ENCODE measurements at places on chromosomes 1 and 21.
A peak's percentile ranks its signal among the peaks of the same experiment; 100 is the strongest.

GRCh38 chr1:19460535-19461219 lies 24.7 kb downstream of the CAPZB start:
- no peak for DNase-seq
- no peaks in the 10 kb centered on the region for H3K27me3 ChIP-seq
- H3K27ac ChIP-seq = no peak overlapping the region

DNA sequence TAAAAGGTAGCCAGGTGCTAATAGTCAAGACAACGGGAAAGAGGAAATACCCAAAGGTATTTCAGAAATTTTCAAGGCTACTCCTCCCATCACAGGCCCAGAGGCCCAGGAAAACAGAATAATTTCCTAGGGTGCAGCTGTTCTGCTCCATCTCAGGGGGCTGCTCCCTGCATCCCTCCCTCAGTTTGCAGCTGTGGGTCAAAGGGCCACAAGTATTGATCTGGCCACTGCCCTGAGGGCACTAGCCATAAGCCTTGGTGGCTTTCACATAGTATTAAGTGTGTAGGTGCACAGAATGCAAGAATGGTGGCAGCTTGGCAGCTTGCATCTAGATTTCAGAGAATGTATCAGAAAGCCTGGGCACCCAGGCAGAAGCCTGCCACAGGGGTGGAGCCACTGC lies 179.5 kb downstream of the TTLL7 start:
- H3K36me3 ChIP-seq = no peaks in the 10 kb centered on the region
- no peak for DNase-seq
- H3K4me3 ChIP-seq = no peak overlapping the region
- no peaks in the 10 kb centered on the region for H3K27me3 ChIP-seq
- no peak overlapping the region for H3K27ac ChIP-seq

GRCh38 chr1:191875994-191876393 lies 282.3 kb upstream of the RGS18 start:
- H3K4me1 ChIP-seq = no peaks in the 10 kb centered on the region
- no peaks in the 10 kb centered on the region for H3K36me3 ChIP-seq
- no peak overlapping the region for H3K27ac ChIP-seq
- H3K27me3 ChIP-seq = no peaks in the 10 kb centered on the region
- H3K4me3 ChIP-seq = no peak overlapping the region

DNA sequence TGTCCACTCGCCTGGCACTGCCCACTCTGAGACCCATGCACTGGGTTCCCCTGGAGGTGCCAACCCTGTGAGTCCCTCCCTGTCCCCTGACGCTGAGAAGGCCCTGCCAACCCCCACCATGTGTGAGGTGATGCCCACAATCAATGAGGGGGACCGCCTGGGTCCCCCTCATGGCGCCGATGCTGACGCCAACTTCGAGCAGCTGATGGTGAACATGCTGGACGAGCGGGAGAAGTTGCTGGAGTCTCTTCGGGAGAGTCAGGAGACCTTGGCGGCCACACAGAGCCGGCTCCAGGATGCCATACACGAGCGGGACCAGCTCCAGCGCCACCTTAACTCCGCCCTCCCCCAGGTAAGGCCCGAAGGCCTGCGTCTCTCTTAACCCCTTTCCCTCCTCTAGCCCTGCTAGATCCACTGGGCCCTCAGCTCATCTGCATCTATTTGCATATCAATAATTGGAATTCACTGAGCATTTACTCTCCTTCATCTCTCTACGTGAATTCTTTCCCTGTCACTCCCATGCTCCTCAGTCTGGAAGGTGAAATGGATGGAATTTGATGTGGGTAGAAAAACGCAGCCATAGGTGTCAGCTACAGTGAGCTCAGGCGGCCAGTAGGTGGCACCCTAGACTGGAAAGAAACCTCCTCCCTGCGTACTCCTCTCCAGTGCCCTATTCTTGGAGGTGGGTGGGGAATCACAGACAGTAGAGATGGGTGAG lies 12.8 kb downstream of the PPFIA4 start:
- peaks cover 18% of the 10 kb centered on the region for H3K4me1 ChIP-seq
- peaks cover 18% of the 10 kb centered on the region for H3K36me3 ChIP-seq
- H3K27ac ChIP-seq = no peak overlapping the region
- H3K4me3 ChIP-seq = no peak overlapping the region
- DNase-seq = peak; percentile 33

GRCh38 chr1:17509363-17509762 lies 30.1 kb upstream of the ARHGEF10L start:
- no peak for DNase-seq
- no peaks in the 10 kb centered on the region for H3K4me1 ChIP-seq

- DNase-seq = no peak
- H3K4me1 ChIP-seq = peaks cover 53% of the 10 kb centered on the region
- H3K27ac ChIP-seq = no peak overlapping the region
- no peaks in the 10 kb centered on the region for H3K27me3 ChIP-seq
- H3K36me3 ChIP-seq = peaks cover 50% of the 10 kb centered on the region
Measured at GRCh38 chr1:161162806-161163205, 3.4 kb upstream of the PPOX start.

GRCh38 chr1:21927533-21928237 lies 9.4 kb downstream of the HSPG2 start:
- H3K4me3 ChIP-seq = no peak overlapping the region
- peaks cover 51% of the 10 kb centered on the region for H3K4me1 ChIP-seq
- peaks cover 9% of the 10 kb centered on the region for H3K36me3 ChIP-seq
- DNase-seq = no peak

- H3K27ac ChIP-seq = no peak overlapping the region
- DNase-seq = no peak
- no peak overlapping the region for H3K4me3 ChIP-seq
- no peaks in the 10 kb centered on the region for H3K27me3 ChIP-seq
- H3K36me3 ChIP-seq = peaks cover 2% of the 10 kb centered on the region
- H3K4me1 ChIP-seq = no peaks in the 10 kb centered on the region
Measured at GRCh38 chr1:217482356-217483102, 148.4 kb downstream of the GPATCH2 start.

GRCh38 chr1:108779455-108779854 lies 33.0 kb downstream of the STXBP3 start:
- no peaks in the 10 kb centered on the region for H3K4me1 ChIP-seq
- H3K27me3 ChIP-seq = no peaks in the 10 kb centered on the region
- no peak overlapping the region for H3K4me3 ChIP-seq

DNA sequence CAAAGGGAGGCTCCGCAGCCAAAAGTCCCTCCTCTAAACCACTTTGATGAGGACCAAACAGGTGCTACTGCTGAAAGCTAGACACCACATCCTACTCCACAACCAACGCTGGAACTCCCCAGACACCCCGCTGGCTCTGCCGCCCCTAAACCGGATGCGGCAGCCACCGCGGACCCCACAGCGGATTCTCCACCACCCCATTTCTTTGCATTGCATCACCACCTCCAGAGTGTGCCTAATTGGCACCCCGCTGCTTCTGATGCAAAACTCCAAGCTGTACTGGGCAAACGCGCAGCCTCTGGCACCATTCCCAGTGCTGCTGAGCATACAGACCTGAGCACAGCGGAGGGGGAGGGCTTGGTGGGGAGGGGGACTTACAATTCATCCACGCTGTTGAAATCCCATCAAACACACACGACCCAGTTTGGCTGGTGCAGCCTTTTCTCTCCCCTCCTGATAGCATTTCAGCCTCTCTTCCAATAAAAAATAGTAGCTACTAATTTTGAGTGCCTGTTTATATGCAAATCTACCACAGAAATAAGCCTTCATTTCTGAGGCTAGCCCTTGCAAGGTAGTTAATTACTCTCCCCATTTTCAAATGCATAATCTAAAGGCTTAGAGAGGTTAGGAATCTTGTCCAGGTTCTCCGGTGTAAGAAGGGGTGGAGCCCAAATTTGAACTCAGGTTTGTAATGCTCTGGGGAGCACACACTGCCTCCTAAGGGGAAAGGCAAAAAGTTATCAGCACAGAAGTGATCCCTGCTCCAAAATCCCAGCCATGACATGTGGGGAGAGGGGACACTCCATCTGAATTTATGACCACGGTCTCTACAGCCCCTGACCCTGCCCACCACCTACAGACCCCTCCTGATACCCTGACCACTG lies 12.2 kb upstream of the RGS16 start:
- H3K4me1 ChIP-seq = peaks cover 38% of the 10 kb centered on the region
- H3K27ac ChIP-seq = peak overlapping the region; percentile 90
- H3K27me3 ChIP-seq = no peaks in the 10 kb centered on the region

DNA sequence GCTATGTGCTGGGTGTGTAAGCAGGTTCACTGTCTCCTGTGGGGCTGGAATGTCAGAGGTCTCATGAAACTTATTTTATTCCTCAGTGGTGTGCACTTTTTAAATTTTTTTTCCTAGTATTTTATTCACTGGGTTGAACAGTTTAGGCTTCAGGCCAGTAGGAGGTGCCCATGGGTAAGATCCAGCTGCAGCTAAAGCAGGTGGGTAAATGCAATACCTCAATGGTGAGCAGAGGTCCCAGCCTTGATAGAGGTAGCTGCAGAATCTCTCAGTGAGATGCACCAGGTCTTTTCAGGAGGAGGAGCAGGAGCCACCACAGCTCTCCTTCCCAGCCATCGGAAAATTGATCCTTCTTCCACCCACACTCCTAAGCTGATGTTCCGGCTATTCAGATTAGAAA lies 12.6 kb upstream of the OR6N2 start:
- no peaks in the 10 kb centered on the region for H3K36me3 ChIP-seq
- no peak overlapping the region for H3K27ac ChIP-seq
- H3K27me3 ChIP-seq = no peaks in the 10 kb centered on the region
- no peaks in the 10 kb centered on the region for H3K4me1 ChIP-seq
- no peak overlapping the region for H3K4me3 ChIP-seq

DNA sequence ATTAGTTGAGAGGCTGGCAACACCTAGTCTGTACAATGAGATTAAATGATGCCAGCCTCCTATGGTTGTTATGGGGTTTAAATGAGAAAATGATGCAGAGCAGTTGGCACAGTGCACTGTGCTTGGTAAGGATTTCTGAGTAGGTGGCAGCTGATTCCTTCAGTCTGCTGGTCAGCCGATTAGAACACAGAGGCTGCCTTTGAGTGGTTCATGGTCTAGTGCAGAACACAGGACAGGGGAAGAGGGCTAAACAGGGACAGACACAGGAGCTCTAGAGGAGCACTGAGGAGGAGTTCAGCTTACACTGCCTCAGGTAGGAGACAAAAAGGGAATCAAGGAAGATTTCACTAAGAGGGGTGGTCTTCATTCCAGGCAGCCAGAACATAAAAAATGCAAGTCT lies 1.4 kb downstream of the TIE1 start:
- no peak overlapping the region for H3K27ac ChIP-seq
- H3K36me3 ChIP-seq = no peaks in the 10 kb centered on the region
- no peaks in the 10 kb centered on the region for H3K27me3 ChIP-seq
- H3K4me3 ChIP-seq = no peak overlapping the region
- H3K4me1 ChIP-seq = peaks cover 27% of the 10 kb centered on the region

- no peak for DNase-seq
- peaks cover 31% of the 10 kb centered on the region for H3K4me1 ChIP-seq
- H3K27me3 ChIP-seq = no peaks in the 10 kb centered on the region
- H3K4me3 ChIP-seq = no peak overlapping the region
Measured at GRCh38 chr1:8879922-8880676, 1.6 kb upstream of the ENO1 start.

DNA sequence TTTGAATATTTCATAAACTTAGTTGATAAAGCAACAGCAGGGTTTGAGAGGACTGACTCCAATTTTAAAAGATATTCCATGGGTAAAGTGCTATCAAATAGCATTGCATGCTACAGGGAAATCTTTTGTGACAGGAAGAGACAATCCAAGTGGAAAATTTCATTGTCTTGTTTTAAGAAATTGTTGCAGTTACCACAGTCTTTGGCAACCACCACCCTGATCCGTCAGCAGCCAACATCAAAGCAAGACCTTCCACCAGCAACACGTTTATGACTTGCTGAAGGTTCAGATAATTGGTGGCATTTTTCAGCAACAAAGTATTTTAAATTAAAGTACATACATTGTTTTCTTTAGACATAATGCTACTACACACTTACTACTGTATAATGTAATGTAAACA lies 47.8 kb downstream of the ADGRL4 start:
- H3K4me3 ChIP-seq = no peak overlapping the region
- no peaks in the 10 kb centered on the region for H3K36me3 ChIP-seq
- H3K27me3 ChIP-seq = no peaks in the 10 kb centered on the region
- DNase-seq = no peak
- H3K27ac ChIP-seq = no peak overlapping the region

DNA sequence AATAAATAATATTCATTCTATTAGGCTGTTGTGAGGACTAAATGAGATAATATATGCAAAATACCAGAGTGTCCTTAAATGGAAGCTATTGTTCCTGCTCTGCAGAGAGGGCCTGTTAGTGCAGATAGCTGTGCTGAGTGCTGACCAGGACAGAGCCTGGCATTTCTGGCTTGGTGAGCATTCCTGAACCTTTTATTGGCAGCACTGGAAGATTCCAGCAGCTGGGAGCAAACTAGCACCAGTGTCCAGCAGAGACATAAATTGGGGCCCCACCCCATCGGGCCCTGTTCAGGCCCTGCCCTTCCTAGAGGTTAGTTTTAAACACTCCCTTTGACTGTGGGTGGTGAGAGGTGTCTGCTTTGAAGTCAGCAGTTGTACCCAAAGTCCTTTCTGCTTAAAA lies 85.9 kb upstream of the GADD45A start:
- no peaks in the 10 kb centered on the region for H3K36me3 ChIP-seq
- peaks cover 3% of the 10 kb centered on the region for H3K4me1 ChIP-seq
- DNase-seq = no peak
- no peak overlapping the region for H3K27ac ChIP-seq
- H3K27me3 ChIP-seq = no peaks in the 10 kb centered on the region
- H3K4me3 ChIP-seq = no peak overlapping the region

All from spinal cord (tissue), 10 donors.